ENCODE measurements at places on chromosomes 16 and 17.

DNA sequence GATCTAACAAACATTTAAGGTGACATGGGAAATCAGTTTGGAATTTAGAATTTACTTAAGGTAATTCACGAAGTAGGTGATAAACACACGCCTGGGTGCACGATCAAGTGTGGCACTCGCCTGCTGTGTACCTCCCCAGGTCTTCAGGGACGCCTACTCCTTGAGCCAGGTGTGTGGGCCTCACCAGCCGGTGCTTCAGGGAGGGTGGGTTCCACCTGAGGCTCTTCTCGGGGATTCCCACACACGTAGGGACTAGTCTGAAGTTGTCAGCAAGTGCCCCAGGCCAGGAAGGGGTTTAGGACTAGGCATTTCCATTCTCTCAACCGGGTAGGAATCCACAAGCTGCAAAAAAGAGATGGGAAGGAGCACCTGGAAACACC, 9.8 kb upstream of the NAT9 start:
- no peak for DNase-seq

DNA sequence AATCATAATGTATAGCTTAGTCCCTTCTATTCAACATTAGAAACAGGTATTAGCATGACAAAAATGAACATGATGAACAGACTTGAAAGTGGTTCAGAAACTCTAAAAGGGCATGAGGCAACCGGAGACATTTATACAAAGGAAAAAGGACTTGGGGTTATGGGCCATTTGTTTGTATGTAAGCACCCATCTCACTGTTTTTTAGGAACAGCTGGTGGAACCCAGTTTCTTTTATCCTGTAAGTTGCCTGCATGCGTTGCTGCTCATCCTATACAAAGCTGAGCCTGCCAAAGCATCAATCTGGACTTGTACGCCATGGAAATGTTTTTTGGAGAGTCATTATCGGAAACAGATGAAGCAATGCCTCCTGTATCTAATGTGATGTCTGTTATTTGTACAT, 72.3 kb upstream of the NACA2 start:
- DNase-seq: no peak

DNA sequence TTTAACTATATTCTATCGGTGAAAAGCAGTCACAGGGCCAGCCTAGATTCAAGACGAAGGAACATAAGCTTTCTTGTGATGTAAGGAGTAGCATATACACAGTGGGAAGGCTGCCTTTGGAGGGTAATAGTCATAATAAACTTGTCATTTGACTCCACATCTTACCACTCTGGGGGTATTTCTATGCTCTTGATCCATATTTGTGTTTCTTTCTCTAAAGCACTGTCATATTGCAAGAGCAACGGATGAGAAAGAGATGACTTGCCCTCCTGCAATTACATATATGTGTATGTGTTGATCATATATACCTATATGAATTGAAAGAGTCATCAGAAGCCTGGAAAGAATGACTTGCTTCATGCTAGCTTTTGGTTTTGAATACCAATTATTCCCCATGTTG, 225.4 kb upstream of the HS3ST3A1 start:
- DNase-seq: no peak

DNA sequence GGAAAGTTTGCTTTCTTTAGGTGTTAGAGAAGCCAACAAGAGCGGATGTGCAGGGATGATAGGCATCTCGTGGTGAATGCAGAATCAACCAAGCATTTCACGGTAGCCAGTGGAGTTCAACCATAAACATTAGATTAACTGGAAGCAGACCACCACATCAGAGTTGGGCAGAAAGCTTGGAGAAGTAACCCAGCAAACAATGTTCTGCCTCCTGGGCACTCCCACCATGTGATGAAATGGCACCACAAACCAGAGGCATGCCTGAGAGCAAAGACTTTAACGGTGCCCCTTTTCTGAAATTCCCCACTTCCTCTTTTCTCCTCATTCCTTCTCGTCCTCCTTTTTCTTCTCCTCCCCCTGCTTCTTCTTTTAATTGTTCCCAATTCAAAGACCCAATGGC, 193.5 kb upstream of the ANKFN1 start:
- no peak for DNase-seq

Measured in hippocampal formation (tissue), 2 donors.